Activated CD8-positive, alpha-beta memory T cell treated with anti-CD3 and anti-CD28 coated beads for 1 hour (primary cell): ENCODE measurements at places on chromosomes 7 and 10.

- no peak for DNase-seq
These were observed 365.3 kb downstream of the PARD3 start for GRCh38 chr10:34449836-34450235.

DNA sequence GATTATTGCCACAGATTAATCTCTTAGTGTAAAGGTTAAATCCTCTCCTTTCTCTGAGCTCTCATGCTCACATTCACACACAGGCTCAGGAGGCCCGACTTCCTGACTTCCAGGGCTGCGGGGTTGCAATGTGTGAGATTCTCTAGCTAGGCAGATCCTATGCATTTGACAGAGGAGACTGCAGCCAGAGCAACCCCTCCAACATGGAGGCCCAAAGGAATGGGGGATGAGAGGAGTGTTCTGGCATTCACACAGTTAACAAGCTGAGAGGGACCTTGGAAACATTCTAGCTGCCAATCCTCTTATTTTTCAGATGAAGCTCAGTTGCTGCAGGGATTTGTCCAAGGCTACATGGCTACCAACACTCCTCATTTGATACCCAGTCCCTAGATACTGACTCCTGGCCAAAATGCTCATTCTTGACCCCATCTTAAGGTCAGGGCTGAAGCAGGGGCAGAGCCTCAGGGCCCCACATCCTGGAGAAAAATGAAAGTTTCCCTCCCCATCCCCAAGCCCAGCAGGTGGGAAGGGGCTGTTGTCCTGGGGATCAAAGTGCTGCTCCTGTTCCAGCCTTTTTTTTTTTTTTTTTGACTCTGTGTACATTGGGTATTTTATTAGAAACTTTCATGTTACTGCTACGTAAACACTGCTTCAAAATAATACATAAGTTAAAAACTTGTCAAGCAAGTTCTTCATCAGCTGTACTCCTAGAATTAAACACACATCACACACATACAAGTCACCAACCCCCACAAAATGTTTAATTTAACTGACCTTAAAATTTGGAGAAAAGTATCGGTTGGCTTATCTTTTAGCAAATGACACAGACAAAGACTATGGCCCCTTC, 325.6 kb downstream of the PLXNA4 start:
- no peak for DNase-seq

GRCh38 chr10:76026905-76027304, 595.5 kb downstream of the LRMDA start:
- DNase-seq: no peak

DNA sequence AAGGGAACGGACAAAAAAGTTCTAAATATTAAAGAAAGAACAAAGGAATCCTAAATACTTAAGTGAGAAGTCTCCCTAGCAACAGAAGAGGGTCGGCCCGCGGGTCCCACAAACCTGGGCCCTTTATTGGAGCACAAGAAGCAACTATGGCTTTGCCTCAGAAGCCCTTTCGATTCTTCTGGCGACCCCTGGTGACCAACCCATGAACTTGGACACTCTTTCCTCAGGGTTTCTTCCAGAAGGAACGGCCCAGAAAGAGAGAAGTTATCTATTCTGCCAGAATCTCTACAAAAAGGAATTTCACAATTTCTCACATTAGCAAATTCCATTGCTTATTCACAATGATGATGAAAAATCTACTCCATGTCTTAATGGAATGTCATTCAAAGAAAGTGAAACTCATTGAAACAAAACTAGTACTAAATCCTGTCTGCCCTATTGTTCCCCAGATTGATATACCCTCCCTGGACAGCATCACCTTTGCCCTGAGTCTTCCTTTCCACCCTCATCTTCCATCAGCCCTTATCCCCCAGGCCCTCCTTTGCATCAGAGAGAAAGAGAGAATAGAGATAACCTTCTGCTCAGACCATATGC, 43.7 kb downstream of the CPVL start:
- DNase-seq: no peak

DNA sequence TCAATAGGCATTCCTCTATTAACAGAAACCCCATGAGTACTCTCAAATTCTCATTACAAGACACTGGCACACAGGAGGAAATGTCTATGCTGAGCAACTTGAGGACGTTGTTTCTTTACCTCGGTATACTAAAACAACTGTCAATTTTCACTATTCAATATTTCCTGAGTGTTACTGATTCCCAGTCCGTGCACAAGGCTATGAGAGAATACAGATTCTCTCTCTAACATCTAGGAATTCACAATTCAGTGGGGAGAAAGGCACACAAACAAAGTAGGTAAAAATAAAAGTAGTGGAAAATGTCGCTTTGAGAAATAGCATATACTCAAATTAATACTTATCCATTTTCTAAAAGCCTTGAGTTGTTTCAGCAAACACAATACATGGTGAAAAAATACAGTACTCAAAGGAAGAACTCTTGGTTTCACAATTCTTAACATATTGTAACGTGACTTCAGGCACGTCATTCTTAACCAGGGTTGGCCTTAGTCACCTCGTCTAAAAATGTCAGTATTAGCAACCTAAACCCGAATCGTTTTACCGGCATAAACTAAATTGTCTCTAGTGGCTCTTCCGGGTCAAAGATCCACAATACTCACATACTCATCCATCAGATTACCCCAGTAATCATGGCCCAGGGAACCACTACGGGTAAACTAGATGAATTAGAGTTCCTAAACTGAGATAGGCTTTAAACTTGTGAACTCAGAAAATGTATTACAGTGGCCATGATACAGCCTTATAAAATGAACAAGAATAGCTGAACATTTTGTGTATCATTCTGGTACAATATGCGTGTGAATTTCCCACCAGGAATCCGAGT, 1.5 kb downstream of the IPMK start:
- DNase-seq: no peak

GRCh38 chr10:70539471-70539870, 60.9 kb downstream of the PALD1 start:
- DNase-seq: no peak

DNA sequence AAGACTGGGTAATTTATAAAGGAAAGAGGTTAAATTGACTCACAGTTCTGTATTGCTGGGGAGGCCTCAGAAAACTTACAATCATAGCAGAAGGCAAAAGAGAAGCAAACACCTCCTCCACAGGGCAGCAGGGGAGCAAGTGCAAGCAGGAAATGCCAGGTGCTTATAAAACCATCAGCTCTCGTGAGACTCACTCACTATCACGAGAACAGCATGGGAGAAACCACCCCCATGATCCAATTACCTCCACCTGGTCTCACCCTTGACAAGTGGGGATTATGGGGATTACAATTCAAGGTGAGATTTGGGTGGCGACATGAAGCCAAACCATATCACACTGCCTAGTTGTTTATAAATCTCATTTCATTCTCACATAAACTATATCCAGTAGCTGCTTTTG, 28.0 kb upstream of the CPN1 start:
- DNase-seq: no peak

- DNase-seq: no peak
These were observed 409.0 kb downstream of the KCNMA1 start for GRCh38 chr10:77228559-77228958.

DNA sequence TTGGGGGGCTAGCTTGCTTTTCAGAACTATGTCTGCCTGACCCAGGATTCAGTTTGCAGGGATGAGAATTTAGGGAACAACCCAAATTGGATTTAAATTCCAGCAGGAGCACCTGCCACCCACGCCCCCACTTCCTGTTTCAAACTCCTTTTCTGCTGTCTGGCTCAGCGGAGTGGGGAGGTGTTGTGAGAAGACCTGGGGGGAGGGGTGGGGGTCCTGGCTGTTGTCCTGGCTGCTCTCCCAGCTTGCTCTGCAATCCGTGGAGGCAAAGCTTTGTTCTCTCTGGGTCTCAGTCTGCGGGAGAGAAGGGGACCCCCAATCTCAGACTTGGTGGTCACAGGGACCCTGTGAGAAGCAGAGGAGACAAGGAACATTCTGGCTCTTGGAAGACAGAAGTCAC, 799 bp downstream of the KCNK18 start:
- no peak for DNase-seq

DNA sequence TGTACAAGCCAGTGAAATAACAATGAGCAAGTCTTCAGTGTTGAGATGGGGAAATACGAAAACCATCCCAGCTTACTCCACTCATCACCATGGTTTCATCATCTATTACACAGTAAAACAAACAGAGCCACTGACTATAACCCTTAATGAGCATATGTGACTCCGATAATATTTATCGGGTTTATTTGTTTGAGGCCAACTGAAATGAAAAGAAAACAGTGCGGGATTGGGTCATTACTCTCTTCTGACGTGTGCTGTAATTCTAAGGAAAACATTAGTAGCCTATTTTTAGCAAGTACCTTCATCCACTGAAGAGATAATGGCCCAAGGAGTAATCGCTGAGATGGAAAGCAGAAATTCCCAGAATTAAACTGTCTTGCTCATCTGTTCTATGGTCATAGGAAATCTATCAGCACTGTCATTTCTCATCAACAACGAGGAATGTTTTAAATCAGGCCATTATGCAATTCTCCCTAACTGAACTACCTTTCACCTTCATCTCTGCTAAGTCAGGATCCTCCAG, 716.5 kb downstream of the INHBA start:
- DNase-seq: no peak

DNA sequence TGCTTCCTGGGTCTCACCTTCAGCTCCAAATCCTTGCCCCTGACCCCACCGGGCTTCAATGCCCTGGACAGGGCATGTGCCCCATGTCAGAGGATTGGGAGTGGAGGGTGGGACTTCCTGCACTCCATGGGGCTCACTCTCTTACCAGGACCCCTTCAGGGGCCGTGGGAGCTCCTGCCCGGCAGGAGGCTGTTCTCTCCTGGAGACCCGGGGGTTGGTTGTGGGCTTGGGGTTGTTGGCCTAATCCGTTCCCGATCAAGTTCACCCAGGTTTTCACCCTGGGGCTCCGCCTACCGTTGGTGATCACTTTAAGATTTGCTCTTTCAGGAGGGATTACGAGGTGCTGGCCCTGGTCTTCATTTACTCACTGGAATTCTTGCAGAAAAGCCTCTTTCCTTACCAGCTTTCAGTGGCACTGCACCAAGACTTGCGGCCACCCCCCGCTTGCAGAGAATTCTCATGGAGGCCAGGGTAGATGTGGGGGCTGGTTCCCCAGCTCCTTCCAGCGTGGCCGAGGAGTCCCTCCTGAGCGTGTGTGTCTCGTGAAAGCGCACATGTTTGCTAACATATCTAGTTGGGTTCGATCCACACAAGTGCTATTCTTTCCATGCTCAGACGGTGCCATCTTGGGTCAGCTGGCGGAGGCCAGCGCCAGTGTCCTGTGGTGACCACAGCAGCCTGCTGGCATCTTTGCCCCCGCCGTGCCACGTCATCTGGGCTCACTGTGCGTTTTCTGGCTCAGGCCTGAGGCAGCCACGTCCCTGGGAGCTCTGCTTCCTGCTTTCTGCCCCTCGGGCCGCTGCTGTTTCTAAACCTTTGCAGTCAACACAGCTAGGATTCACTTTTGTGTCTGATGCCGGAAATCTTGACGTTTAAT, 15.6 kb downstream of the PWWP2B start:
- no peak for DNase-seq

DNA sequence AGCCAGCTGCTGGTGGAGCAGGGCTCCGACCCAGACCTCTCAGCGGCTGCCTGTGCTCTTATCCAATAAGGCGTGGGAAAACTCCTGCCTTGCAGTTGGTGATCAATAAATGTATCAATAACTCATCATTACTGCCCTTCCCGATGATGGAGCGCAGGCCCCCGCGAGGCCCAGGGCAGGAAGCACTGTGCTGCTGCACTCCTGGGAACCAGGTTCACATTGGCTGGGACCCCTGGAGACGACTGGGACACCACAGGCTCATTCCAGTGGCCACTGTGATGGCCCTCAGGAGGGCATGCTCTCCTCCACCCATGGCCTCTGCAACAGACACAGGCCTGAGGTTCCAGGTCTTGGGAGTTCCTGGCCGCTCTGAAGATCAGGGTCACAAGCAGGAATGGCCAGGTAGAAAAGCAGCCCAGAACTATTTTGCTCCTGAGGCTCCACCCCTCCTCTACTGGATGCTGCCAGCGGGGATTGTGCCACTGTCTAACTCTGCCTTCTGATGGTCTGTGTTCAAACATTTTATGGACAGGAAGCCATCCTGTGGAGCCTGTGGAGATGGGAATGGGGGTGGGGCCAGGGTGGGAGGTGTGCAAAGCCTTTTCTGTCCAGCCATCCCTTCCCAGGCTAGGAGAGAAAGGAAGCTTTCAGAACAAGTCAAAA, 287.4 kb upstream of the ZMIZ1 start:
- DNase-seq: no peak

DNA sequence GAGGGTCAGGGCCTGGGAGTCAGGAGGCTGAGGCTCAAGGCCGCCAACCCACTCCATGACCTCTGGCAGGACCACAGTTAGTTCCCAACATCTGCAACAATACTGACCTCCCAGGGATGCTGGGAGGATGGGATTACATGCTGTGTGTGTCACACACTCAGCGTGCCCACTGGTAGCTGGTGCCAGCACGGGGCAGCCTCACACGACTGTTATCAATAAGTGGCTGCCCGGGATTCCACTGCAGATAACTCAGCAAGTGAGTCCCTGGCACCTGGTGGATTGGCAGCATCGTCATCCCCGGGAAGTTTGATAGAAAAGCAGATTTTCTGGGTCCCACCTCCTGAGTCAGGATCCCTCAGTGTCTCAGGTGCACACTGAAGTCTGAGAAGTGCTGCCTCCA, 110.3 kb downstream of the SLIT1 start:
- no peak for DNase-seq

DNA sequence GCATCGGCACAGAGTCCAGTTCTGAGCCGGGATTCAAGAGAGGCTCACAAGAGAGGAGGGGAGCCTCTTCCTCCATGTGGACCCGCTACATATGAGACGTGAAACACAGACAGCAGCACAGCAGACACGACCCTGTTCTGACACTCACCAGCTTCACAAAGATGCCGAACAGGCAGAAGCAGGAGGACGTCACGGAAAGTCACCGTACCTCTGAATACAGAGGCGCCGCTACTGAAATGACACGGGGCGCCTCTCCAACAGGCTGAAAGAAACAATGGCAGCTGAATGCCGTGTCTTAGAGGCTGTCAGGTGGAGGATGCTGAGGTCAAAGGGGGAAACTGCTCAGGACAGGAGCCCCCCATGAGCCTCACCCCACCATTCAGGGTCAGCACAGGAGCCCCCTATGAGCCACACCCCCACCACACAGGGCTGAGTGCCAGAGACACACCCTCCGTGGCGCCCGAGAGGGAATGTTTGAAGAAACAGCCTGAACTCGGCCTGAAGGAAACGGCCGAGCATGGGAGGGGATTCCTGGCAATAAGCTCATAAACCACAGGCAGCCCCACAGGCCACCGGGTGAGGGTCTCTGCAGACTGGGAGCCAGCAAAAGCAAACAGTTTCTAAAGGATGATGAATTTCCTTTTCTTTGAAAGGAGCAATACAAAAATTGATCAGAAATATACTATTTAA, 510.3 kb downstream of the PTPRN2 start:
- DNase-seq: no peak
